ENCODE measurements at places on chromosomes 1 and 21.

DNA sequence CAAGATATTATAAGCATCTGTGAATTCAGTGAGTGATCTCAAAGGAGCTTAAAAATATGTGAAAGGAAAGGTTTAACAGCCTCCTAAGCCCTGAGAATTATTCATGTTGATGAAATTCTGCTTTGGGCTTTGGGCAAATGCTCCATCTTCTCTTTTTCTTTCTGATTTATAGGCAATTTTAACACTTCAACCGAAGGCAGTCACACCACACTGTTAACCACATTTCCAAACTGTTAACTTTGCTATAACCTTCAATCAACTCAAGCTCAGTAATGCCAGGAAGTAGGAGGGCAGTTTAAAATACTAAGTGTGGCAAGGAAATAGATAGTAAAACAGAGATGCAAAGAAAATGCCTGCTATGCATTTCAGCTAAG lies 54.4 kb upstream of the NEK7 start:
- no peak for DNase-seq

- DNase-seq = no peak
Measured at GRCh38 chr1:231241750-231242149, 738 bp downstream of the GNPAT start.

DNA sequence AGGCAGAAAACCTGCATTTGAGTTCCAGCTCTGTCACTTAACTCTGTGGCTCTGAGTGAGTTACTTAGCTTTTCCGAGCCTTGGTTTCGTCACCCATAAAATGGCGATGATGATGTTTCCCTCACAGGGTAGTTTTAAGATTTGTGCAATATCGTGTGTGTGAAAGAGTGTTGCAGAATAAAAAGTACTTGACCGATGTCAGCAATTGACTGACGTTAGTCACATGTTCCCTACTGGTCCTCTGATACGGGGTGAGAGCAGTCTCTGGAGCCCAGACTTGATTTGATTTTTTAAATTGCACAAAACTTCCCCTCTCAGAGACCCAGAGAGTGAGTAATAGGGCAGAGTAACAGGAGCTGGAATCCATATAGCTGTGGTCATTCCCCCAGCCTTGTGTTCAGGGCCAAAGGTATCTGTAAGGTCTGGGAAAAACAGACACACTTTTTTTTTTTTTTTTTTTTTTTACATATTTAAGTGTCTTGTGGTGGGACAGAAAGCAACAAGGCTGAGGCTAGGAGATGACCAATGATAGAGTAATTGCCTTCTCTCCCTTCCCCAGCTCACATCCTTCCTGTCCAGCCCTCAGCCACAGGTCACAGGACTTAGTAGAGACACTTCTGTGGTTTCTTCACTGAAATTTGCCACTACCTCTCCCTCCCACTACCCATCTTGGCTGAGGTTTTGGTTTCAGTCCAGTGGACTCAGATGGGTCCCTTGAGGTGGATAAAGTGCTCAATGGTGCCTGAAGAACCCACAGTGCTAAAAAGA lies 2.0 kb downstream of the FCER1G start:
- DNase-seq = no peak

- no peak for DNase-seq
Measured at GRCh38 chr1:228977741-228978140, 242.5 kb downstream of the RHOU start.

- DNase-seq = no peak
Measured at GRCh38 chr21:35775778-35776544, 284.4 kb downstream of the SETD4 start.

GRCh38 chr1:234743791-234744611 lies 134.0 kb upstream of the IRF2BP2 start:
- no peak for DNase-seq

GRCh38 chr1:227759341-227760300 lies 24.4 kb downstream of the SNAP47 start:
- DNase-seq = no peak

GRCh38 chr1:230573658-230574057 lies 68.6 kb upstream of the COG2 start:
- DNase-seq = no peak

DNA sequence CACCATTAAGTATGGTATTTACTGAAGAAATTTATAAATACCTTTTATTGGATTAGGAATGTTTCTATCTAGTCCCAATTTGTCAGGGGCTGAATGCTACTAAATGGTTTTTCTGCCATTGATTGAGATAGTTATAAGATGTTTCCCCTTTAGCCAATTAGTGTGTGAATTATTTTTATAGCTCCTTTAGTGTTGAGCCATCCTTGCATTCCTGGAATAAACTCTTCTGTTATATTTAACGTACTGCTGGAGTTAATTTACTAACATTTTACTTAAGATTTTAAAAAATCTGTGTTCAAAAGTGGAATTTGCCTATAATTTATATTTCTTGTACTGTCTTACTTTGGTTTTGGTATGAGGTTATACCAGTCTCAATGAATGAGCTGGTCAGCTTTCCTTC lies 25.4 kb upstream of the LRRC3 start:
- DNase-seq = no peak

DNA sequence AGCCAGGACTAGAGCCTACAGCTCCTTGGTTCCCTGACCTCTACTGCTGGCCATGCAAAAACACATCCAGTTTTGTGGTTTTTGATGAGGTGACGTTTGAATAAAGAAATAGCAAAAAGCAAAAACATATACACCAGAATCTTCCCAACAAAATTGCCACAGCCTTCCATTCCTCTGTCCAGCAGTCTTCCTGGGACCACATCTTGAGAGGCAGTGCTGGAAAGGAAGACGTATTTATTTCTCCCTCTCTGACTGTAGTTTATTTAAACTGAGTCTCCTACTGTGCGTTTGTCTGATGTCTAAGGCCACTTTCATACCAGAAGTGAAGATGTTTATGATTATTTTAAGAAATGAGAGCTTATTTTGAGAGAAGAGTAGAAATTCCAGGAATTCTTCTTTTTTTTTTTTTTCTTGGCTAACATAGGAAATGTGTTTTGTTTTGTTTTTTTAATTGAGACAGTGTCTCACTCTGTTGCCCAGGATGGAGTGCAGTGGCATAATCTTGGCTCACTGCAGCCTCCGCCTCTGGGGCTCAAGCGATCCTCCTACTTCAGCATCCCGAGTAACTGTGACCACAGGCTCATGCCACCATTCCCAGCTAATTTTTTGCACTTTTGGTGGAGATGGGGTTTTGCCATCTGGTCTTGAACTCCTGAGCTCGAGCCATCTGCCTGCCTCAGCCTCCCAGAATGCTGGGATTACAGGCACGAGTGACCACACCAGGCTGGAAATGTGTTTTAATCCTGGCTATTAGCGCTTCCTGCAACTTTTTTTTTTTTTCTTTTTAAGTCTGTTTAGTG lies 118.5 kb downstream of the ITSN1 start:
- no peak for DNase-seq

GRCh38 chr21:19864476-19864875 lies 1133.7 kb upstream of the NCAM2 start:
- DNase-seq = no peak

- no peak for DNase-seq
Measured at GRCh38 chr1:36172983-36173382, 17.0 kb downstream of the MAP7D1 start.

- no peak for DNase-seq
Measured at GRCh38 chr1:61337441-61337951, 255.1 kb downstream of the NFIA start.

DNA sequence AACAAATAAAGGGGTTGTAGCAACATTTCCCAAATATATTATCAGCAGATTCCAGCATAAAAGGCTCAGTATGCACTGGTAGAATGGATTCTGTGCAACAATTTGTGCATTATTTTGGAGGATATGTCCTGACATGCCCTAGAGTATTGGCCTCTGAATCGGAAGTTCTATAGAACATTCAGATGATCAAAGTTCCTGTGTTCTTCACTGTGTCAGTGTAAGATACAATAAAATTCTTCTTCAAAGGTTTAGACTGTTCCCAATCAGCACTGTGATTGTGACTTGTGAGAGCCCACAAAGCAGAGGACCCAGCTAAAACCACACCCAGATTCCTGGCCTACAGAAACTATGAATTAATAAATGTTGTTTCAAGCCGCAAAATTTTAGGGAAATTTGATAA lies 33.6 kb upstream of the GBP5 start:
- DNase-seq = no peak

DNA sequence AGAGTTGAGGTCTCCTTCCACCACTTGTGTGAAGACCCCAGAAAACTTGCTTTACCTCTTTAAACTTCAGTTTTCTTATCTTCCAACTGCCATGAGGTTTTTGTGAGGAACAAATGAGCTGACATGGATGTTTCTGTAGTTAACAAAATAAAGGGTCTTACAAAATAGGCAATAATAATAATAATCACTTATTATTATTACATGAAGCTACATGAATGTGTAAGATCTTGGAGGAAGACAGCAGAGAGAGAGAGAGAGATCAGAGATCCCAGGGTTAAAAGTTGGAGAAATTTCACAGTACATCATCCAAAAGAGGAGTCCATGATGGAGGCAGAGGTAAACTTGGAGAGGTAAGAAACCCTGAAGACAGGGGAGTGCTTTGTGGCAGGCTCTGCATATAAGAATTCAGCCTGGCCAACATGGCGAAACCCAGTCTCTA lies 10.7 kb downstream of the RCC1 start:
- no peak for DNase-seq

DNA sequence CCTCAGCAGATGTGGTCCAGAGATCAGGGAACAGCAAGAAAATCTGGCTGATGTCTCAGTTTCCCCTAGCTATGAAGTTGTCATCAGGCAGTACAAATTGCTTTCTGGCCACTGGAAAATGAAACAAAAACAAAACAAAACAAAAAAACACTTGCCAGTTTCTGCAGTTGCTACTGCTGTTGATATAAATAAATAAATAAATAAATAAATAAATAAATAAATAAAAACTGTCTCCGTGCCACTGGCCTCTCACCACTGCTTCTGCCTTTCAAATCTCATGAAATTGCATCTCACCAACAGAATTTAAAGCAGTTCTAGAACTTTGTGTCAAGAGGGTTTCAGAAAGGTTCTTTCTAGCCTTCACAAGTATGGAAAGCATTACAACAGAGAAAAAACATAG lies 62.9 kb downstream of the C1orf87 start:
- DNase-seq = no peak

GRCh38 chr1:234271243-234271606 lies 102.0 kb upstream of the COA6 start:
- no peak for DNase-seq

- no peak for DNase-seq
Measured at GRCh38 chr1:159911326-159912070, 11.5 kb upstream of the CFAP45 start.

GRCh38 chr1:44646261-44647110 lies 27.8 kb downstream of the TMEM53 start:
- no peak for DNase-seq

- DNase-seq = no peak
Measured at GRCh38 chr1:73673971-73674370, 524.0 kb downstream of the LRRIQ3 start.

DNA sequence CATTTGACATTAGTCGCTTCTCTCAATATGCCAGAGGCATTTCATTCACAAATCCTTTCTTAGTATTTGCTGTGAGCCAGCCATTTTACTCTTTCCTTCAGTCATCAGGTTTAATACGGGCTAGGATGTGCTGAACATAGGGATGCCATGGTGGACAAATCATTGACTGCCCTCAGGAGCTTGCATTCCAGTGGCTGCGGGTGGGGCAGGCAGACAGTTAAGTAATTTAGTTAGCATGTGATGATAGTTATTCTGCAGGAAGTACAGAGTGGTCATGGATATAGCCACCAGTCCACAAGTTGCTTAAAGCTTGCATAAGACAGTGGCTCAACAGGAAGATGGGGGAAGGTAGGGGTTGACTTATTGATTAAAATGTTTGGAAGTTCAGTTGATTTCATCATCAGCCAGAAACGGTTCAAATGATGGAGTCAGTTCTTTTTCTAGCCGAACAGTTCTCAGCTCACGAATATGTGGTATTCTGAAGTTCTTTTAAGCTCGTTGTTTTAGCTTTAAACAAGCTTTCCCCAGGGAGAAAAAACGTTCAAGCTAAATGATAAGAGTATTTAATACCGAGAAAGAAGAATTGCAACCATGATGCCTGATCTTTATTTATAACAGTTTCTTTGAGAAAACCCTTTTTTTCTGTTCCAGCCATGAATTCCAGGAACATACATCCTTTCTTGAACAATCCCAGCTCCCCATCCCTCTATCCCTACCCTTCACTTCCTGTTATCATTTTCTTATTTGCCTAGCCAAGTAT lies 1.4 kb downstream of the SLC22A15 start:
- DNase-seq = no peak

- DNase-seq = peak; percentile 35
Measured at GRCh38 chr1:189859385-189859977, 618.2 kb downstream of the BRINP3 start.

DNA sequence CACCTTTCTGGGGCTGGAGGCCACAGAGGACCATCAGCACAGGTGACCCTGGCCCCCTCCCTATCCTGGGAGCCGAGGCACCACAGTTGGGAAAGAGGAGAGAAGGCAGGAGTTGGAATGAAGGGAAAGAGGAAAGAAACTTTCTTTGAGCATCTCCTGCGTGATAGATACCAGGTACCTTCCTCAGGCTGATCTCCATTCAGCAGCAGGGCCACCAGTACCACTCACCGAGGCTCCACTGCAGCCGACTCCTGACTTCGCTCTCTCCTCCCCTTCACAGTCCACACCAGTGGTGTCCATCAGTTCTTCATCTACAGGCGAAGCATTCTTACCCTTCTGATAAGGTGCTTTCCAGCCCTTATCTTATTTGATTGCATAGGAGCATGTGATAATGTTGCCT lies 55.3 kb downstream of the LGR6 start:
- DNase-seq = no peak

- DNase-seq = no peak
Measured at GRCh38 chr1:180579961-180580611, 21.3 kb downstream of the OVAAL start.

- DNase-seq = no peak
Measured at GRCh38 chr1:109803901-109804331, 40.2 kb upstream of the EPS8L3 start.

- no peak for DNase-seq
Measured at GRCh38 chr1:201354151-201354900, 23.2 kb downstream of the TNNT2 start.

GRCh38 chr1:221174330-221174993 lies 295.2 kb downstream of the HLX start:
- no peak for DNase-seq

GRCh38 chr1:109773203-109773899 lies 9.6 kb upstream of the EPS8L3 start:
- DNase-seq = peak; percentile 76

DNA sequence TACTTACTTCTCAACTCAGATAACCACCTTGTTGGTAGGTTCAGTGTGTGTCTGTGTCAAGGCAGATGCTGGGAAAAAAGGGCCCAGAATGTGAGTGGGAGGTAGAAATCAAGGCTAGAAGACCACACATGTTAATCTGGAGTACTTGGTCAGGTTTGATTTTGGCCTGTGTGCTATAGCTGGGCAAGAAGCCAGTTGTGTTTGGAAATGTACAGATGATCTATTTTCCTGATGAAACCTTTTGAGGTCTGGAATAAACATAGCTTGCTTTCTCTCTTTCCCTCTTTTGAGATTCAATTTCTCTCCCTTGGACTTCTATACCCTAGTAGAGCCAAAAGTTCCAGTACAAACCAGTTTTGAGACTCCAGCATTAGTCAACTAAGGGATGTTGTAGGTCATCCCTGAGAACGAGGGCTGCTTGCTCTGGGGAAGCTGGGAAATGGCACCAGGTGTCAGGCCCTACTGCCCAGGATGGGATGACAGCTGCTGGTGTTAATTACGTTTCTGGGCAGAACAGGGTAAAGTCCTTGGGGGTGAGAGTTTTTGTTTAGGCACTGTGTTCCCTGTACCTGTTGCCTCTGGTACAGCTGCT lies 15.8 kb downstream of the MAPKAPK2 start:
- DNase-seq = no peak

- DNase-seq = no peak
Measured at GRCh38 chr21:45160198-45160597, 85.8 kb downstream of the ADARB1 start.
